ENCODE measurements at places on chromosomes 3 and 15. TPM values are rescaled to one million over a fixed set of nuclear protein-coding genes. Genes with fewer than 3 reads are reported as not detected.

- DNase-seq, result no peak
These were observed 1101.4 kb downstream of the ROBO2 start for GRCh38 chr3:78141269-78141668.

DNA sequence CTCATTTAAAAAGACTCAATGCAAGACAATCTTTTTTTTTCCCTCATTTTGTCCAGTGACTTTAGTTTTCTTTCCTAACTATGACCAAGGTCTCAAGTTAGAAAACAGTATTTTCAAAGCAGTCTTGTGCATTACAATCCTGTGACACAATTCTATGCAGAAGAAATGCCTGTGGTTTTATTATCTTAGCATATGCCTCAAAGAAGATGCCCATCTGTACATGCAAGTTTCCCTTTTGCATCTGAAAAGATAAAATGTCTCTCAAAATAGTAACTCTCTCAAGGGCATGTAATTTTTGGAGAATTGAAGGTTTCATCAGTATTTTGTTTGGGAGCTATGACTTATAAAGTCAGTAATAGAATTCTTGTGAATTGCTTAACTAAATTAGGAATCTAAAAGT lies 292.0 kb upstream of the SUCLG2 start:
- no peak for DNase-seq

- DNase-seq, result no peak
These were observed 315.6 kb upstream of the ATP10A start for GRCh38 chr15:26178640-26179220.

Gene GP9
- total RNA-seq, result not detected

DNA sequence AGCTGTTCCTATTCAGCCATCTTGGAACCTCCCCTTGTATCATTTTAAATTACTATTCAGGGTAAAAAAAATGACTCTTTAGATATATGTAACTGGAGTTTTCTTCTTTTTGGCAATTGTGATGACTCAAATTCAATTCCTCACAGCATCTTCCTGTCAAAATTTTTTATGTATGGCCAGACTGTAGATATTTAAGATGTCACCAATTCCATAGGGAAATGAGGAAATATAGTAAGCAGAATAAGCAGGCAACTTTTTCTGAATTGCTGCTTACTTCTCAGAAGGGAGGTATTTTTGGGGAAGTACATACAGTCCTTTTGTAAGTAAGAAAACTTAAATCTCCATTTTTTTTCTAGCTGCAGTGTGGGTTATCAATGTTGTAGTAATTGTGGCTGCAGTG lies 28.8 kb downstream of the EAF2 start:
- no peak for DNase-seq
